ENCODE measurements at places on chromosomes 12 and 14.

- DNase-seq: no peak
Observed at GRCh38 chr12:116813271-116814041, 67.8 kb downstream of the HRK start.

- no peak for DNase-seq
Observed at GRCh38 chr12:47504775-47505446, 200.9 kb downstream of the RPAP3 start.

- DNase-seq: no peak
Observed at GRCh38 chr14:33568935-33569579, 381.8 kb downstream of the EGLN3 start.

GRCh38 chr12:14138495-14138894 is 157.1 kb upstream of the GRIN2B start:
- DNase-seq: no peak

DNA sequence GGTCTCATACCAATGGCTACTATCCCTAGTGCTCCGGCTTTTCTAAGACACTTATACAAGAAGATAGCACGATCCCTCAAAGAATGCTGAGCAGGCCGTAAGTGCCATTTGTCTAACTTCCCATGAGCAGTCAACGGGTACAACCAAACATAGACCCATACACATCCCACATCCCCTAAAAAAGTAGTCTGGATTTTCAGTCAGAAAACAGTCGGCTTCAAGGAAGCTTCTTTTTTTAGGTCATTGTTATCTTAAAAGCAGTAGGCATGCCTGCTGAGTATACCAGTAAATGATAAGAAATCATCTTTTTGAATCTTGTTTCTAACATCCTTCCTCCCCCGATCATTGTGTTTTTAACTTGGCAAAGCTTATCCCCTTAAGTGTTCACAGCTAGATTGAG is 19.8 kb downstream of the OSBPL8 start:
- no peak for DNase-seq

GRCh38 chr12:15188127-15188526 is 33.1 kb downstream of the RERG start:
- no peak for DNase-seq

- DNase-seq: peak; percentile 95
Observed at GRCh38 chr12:49741882-49742620, 694 bp downstream of the TMBIM6 start.

GRCh38 chr12:95548056-95548538 is 3.2 kb downstream of the USP44 start:
- peak; percentile 62 for DNase-seq

- DNase-seq: no peak
Observed at GRCh38 chr12:54394281-54394719, 9.8 kb upstream of the ZNF385A start.

GRCh38 chr12:80708259-80708974 is 983 bp downstream of the MYF6 start:
- DNase-seq: no peak

DNA sequence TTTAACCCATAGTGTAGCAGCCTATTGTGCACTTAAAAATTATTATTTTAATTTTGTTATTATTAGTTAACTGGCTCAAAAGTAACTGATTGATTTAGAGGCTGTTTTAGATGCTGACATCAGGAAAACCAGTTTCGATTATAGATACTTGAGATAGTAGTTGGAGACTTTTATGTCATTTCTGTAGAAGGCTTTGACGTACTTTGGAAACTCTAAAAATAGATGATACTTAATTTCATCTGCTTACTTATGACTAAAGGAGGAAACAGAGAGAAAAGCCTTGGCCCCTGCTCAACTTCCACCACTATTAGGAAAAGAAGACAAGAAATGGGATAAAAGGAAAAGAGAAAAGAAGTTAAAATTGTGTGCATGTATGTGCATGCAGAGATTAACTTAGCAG is 219.3 kb upstream of the HMGA2 start:
- DNase-seq: no peak

DNA sequence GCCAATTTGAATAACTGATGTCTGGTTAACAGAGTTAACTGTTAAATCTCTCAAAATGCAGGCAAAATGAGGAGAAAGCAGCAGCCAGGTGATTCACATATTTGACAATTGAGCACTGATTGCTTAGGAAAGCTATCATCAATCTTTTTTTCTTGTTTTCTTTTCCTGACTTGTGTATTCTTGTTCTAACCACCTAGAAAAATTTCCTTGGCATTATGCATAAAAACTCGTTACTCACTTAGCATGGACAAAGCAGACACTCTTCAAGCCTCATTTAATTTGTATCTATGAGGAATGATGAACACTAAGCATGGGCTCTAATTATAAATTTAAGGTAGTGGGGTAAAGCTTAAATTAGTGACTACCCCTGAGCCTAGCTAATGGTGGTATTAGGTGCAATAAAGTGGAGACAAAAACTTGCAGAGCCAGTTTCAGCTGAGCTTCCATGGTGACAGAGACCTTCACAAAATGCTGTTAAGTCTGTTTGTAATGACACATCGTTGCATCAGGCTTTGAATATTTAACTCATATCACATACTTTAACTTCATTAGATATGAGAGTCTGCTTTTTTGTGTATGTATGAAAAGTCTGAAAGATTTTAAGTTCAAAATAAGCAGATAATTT is 52.0 kb downstream of the RASSF9 start:
- no peak for DNase-seq

- DNase-seq: no peak
Observed at GRCh38 chr14:106210650-106211049, 684.3 kb downstream of the TMEM121 start.

- no peak for DNase-seq
Observed at GRCh38 chr12:124527861-124528561, 39.4 kb downstream of the NCOR2 start.

- DNase-seq: no peak
Observed at GRCh38 chr12:12835378-12836146, 22.4 kb downstream of the DDX47 start.

- DNase-seq: no peak
Observed at GRCh38 chr14:51677266-51677665, 25.6 kb downstream of the FRMD6 start.

DNA sequence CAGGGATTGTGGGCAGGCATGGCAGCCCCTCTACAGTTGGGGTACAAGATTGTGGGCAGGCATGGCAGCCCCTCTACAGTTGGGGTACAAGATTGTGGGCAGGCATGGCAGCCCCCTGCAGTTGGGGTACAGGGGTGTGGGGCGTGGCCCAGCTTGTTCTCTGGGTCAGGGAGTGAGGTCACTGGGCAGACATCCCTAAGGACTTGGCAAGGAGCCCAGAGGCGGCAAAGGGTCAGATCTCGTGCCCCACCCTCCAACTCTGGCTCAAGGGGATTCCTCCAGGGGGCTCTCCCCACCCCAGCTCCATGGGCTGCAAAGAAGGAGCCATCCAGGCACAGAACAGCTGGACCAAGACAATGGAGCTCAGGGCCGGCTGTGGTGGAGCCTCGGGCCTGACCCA is 25.8 kb upstream of the NUDT14 start:
- DNase-seq: no peak

DNA sequence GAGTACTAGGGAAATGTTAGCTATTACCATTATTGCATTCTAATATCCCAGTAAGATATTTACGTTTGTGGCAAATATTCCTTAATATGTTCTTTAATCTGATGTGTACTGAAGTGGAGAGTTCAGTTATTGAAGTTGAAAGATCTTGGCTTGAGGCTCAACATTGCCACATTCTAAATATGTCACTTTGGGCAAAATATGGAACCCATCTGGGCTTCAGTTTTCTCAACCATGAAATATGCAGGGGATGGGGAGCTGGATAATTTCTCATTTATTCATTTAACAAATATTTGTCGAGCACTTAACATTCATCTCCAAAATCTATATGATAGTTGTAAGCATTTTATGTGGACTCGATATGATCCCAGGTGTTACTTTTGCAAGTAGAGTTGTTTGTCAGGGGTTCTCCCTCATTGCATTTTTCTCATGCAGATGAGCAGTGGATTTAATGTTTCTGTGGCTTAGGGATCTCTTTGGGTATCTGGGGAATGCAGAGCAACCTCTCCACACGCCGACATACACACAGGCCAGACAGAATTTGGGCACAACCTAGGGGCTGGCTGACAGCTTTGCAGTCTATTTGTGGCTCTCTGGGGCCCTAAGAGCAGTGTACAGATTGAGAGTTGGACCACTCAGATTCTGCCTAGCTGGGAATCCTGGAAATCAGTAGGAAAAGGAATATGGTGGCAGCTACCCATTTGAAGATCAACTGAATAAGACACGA is 26.6 kb upstream of the APPL2 start:
- no peak for DNase-seq

DNA sequence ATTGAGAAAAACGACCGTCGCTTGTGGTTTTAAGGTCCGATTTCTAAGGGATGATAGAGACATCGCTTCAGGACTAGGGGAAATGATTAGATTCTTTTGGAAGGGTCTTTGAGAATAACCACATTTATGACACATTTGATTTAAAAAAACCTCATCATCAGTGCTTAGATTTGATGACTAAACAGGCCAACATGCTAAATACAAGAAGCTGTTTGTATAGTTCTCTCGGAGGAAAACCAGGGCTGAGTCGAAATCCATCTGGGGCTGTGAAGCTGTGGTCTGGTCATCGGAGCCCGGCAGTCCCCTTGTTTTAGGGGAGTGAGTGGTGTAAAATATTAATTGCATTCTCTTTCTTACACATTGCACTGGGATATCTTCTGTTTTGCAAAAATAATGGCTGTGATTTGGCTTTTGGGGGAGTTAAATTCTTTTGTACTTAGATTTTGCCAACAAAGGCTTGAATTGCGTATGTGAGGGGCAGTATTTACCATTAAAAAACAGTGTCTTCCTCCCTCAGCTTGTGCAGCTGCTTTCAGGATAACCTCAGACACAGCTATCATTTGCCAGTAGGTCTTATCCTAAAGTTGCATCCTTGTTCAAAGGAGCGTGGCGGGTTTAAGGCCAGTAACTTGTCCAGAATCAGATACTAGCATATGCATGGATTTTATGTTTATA is 550 bp downstream of the GNG2 start:
- DNase-seq: no peak

- DNase-seq: no peak
Observed at GRCh38 chr12:57133916-57134315, 5.6 kb downstream of the LRP1 start.

- no peak for DNase-seq
Observed at GRCh38 chr12:60704171-60704914, 1108.5 kb downstream of the SLC16A7 start.

DNA sequence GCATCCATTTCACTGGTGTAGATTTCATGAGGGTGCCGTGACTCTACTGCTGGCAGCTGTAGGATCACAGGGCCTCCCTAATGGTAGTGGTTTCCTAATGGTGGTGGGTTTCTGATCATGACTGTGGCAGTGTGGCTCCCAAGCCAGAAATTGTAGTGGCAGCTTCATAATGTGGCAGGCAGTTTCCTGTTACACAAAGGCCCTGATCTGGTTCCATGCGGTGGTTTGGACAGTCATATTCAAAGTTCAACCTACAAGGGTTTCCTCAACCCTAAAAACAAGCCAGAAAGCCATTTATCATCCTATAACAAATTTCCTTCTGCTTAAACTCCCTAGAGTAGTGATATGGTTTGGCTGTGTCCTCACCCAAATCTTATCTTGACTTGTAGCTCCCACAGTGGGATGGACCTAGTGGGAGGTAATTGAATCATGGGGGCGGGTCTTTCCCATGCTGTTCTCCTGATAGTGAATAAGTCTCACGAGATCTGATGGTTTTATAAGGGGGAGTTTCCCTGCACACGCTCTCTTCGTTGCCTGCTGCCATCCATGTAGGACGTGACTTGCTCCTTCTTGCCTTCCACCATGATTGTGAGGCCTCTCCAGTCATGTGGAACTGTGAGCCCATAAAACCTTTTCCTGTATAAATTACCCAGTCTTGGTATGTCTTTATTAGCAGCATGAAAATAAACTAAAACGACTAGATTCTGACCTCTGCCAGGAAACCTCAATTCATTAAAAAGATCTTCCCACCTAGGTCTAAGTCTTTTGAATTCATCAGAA is 257.1 kb downstream of the EFCAB11 start:
- DNase-seq: no peak

DNA sequence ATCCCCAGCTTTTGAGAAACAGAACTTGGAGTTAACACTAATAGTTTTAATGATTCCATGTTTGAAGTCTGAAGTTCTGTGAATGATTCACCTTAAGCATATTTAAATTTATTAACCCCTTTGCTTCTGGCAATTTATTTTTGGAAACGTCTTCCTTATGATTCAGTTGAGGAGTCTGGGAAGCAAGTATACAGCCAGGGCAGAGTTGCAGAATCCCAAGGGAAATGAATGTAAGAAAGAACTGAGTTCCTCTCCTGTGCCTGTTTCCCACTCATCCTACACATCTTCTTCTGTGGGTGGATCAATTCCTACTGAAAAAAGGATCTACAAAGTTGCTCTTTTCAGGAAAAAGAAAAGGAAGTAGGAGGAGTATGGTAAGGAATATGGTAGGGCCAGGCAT is 108.2 kb upstream of the CCDC91 start:
- DNase-seq: no peak

DNA sequence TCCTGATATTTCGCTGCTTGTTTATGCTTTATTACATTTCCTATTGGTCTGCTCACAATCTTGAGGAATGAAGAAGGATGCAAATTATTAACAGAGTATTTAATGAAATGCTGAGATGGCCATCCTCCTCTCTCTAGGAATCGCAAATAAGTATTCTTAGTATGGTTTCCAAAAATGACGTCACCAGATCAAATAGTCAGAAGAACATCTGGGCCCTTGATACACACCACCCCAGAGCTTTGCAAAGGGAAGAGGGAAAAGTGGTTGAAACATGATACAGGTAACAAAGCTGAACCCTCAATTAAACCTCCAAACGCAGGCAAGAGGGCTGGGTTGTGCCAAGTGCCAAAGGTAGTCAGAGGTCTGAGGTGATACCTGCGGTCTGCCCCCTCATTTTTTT is 107.3 kb downstream of the BCL11B start:
- no peak for DNase-seq

- DNase-seq: no peak
Observed at GRCh38 chr14:22185191-22185590, 403.8 kb downstream of the DAD1 start.

DNA sequence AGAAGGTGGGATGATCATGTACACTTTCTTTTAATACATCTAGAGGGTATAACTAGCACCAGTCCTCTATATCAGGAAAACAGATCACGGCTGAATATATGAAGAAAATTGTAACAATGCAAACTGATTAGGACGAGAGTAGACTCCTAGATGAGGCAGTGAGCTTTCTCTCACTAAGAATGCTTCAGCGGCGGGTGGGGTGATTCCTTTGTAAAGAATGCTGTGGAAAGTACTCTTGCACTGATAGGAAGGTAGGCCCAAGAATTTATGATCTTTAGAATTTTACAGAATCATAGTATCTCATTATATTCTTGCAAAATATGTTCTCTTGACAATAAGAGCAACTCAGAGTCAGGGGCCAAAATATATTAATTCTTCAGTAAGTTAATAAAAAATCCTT is 133.0 kb downstream of the LMNTD1 start:
- no peak for DNase-seq

- no peak for DNase-seq
Observed at GRCh38 chr14:32559590-32559989, 230.5 kb downstream of the AKAP6 start.

All from lower lobe of right lung (tissue), 2 donors.